ENCODE measurements at places on chromosomes 6 and 20.

DNA sequence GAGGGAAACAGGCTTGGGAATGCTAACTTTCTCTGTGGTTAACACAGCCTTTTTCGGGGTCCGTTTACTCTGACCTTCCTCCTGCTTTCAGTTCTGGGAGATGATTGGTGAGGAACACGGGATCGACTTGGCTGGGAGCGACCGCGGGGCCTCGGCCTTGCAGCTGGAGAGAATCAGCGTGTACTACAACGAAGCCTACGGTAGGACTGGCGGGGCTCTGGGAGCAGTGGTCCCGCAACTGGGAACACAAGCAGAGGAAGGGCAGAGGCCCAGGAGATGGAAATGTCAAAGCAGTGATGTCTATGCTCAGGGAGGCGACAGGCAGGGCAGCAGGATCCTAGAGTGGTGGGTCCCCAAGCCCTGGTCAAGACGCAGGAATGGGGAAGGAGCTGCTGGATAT is 3.5 kb downstream of the TUBB1 start:
- DNase-seq = no peak

DNA sequence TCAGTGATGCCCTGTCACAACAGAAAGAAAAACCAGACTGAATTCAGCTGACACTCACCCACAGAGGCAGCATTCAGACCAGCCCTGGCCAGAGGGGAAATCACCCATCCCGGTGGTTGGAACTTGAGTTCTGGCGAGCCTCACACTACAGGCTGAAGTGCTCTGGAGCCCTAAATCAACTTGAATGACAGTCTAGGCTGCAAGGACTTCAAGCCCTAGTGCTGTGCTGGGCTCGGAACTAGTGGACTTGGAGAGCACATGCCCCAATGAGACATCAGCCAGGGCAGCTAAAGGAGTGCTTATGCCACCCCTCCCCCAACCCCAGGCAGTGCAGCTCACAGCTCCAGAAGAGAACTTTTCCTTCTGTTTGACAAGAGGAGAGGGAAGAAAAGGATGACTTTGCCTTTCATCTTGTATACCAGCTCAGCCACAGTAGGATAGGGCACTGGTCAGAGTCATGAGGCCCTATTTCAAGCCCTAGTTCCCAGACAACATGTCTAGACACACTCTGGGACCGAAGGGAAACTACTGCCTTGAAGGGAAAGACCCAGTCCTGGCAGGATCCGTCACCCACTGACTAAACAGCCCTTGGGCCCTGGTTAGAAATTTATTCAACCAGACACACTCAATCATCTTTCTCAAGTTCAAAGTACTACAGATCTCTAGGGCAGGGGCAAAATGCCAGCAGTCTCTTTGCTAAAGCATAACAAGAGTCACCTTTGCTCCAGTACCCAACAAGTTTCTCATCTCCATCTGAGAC is 43.2 kb upstream of the PNRC1 start:
- no peak for DNase-seq

DNA sequence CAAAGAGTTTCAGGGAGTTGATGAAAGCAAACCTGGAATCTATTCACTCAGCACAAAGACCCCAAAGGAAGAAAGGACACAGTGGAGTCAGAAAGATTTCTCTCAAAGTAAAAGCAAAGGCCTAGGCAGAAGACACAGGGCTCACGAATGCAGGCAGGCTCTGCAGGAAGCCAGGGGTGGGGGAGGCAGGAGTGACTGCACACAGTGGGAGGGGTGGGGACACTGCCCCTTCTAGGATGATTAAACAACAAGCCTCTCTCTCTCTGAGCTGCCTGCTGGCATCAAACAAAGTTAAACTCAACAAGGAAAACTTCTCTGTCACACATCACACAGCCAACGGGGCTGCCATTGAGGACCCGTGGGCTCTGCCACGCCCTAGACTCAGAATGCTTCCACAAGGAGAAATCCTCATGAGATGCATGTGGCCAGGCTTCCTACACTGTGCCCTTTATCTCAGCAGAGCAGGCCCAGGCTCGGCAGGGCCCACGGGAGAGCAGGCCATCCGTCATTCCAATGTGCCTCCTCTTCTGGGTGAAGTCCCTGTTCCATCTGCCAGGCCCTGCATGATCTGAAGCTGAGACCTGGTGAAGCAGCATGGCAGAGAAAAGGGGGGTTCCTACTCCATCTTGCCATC is 70.1 kb downstream of the RAMACL start:
- DNase-seq = no peak

- DNase-seq = no peak
Measured at GRCh38 chr20:25310921-25311728, 63.2 kb downstream of the PYGB start.

DNA sequence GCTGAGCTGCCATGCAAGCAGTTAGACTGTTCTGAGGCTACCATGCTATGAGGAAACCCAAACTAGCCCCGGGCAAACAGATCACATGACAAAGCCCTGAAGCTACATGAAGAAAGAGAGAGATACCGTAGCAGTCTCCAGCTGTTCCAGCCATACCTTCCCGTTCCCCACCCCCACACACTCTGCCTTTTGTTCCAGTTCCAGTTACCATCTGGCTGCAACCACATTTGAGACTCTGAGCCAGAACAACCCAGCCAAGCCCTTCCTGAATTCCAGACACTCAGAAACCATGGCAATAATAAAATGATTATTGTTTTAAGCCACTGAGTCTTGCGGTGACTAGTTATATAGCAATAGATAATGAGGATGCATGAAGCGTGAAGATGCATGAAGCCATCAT is 28.3 kb downstream of the RIN2 start:
- no peak for DNase-seq

DNA sequence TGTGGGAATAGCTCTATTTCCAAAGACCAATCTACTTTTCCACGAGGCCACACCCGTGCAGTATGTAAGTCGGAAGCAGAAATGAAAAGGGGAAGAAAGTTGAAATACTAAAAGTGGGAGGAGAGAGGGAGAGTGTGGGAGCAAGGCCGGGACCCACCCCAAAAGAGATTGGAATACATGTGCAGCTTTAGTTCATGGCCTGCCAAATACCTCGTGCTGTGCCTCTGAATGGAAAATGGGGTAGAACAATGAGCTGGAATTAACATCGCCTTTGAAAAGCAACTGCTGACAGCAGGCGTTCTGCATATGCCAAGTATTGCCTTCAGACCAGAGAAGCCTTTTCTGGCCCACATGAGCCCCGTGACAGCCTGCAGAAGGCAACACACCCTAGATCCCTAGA is 155.6 kb downstream of the CD83 start:
- DNase-seq = no peak

DNA sequence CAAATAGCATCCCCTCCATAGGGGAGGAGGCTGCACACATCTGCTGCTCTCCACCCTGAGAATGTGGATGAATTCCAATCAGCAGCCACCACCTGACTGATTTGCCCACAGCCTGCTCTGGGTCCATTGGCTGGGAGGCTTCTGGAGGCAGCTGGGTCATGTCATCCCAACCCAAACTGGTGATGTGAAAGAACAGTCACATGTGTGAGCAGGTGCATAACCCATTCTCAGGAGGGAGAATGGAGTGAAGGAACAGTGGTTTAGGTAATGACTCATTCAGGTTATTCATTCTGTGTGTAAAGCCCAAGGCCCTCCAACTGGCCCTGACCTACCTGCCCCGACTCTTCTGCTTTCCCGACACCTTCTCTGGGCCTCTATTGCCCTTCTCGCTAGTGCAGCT is 90.9 kb upstream of the GCM1 start:
- no peak for DNase-seq

- DNase-seq = no peak
Measured at GRCh38 chr20:38001173-38001875, 31.9 kb downstream of the TTI1 start.

GRCh38 chr6:21587179-21587960 is 6.2 kb upstream of the SOX4 start:
- no peak for DNase-seq

DNA sequence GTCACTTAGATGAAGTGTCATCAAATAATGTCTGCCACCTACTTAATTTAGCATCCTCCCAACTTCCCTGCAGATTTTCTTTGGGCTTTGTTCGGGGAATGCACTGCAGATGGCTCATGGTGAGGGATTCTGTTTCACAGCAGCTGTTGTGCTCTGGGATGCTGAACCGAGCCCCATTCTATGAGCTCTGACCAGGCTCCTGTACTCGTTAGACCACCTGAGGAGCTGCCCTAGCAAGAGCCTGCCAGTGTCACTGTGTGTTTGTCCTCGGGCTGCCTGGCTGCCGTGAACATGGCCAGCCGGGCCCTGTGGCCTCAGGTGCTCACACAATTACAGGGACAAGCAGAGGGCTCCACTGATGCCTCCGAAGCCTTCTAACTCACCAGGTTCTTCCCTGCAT is 238.8 kb upstream of the ECI2 start:
- no peak for DNase-seq
